ENCODE measurements at places on chromosomes 1 and 21.

DNA sequence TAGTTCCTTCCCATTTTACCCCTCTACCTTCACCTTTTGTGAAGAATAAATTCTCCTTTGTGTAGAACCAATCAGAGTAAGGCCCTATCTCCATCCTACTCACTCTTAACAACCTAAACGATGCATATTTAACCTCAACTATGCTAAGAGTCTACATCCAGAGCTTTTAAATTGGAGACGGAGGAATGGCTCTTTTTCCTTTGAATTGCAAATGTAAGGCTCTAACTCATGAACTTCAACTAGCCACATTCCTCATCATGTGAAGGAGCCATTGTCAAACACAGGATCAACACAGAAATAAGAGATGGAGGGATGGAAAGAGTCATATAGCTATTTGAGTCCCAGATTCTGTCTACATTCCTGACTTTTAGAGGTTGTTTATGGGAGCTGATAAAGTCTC lies 18.2 kb downstream of the DEPDC1 start:
- no peak for DNase-seq

DNA sequence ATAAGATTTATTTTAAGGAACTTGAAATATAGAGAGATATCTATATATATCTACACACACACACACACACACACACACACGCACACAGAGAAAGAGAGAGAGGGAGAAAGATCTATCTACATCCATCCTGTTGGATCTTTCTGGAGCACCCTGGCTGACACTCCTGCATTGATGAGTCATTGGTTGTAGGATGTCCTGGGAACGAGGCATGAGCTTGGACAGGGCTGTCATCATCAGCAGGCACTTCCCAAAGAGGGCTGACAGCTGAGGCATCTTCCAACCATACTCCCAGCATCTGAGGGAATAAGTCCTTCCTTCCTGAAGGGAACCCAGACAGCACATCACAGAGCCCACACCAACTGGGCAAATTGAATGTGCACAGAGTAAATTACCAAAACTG lies 99.1 kb upstream of the ERG start:
- no peak for DNase-seq

- peak; percentile 79 for DNase-seq
Measured at GRCh38 chr1:27009601-27010197, 3.0 kb downstream of the TENT5B start.

- no peak for DNase-seq
Measured at GRCh38 chr1:219560856-219561255, 52.0 kb downstream of the ZC3H11B start.

- DNase-seq, result no peak
Measured at GRCh38 chr1:30706528-30706927, 16.9 kb downstream of the MATN1 start.

DNA sequence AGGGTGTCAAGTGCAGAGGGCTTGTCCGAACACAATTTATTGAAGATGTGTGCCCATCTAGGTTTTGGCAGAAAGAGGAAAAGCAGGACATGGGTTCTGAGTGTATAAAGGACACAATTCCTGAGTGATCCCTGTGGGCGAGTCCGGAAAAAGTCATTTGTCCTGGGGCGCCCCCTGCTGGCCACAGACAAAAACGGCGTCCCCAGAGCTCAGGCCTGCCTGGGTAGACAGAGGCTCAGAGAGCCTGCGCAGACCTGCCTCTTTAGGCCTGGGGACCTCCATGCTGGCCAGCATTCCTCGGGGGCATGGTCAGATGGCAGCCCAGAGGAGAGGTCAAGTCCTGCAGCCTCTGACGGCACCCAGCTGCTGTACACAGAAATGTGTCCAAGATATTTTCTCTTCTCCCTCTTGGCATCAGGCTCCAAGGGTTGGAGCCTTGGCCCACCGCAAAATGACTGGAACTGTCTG lies 65.5 kb upstream of the LRP8 start:
- peak; percentile 67 for DNase-seq

DNA sequence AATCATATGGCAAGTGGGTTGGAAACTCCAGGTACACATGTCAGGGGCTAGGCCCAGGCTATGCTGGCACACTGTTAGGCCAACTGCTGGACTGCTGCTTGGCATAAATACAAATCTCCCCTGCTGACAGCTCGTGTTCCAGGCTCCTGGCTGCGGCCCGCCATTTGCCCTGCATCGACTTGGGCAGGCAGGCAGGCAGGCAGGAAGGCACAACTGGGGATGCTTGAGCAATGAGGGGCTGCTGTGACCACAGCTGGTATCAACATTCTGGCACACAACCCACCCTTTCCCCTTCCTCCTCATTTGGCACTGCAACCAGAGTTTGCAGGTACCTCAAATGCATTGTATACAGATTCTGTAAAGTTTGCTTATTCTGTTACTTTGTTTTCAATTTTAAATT lies 53.2 kb downstream of the SAMSN1 start:
- DNase-seq, result peak; percentile 18

- no peak for DNase-seq
Measured at GRCh38 chr1:185921636-185922035, 187.4 kb downstream of the HMCN1 start.

GRCh38 chr1:82874041-82874440 lies 1073.3 kb downstream of the ADGRL2 start:
- no peak for DNase-seq

GRCh38 chr1:192747943-192748342 lies 60.9 kb upstream of the RGS2 start:
- DNase-seq, result no peak

DNA sequence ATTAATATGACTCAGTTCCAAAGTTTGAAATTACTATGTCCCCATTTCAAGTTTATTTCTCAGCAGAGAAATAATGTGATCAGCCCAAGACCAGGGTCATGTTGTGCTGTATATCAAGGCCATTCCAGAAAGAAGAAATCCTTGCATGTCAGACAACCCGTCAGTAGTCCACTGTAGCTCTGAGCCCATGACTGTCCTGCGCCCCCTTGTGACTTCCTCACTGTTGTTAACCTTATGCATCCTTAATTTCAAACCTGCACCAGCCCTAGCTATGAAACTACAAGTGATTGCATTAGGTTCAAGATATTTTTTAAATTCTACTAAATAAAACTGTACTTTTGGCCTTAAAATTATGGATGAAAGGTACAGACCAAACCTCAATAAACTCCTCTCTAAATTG lies 133.0 kb downstream of the LRRC7 start:
- peak; percentile 43 for DNase-seq

DNA sequence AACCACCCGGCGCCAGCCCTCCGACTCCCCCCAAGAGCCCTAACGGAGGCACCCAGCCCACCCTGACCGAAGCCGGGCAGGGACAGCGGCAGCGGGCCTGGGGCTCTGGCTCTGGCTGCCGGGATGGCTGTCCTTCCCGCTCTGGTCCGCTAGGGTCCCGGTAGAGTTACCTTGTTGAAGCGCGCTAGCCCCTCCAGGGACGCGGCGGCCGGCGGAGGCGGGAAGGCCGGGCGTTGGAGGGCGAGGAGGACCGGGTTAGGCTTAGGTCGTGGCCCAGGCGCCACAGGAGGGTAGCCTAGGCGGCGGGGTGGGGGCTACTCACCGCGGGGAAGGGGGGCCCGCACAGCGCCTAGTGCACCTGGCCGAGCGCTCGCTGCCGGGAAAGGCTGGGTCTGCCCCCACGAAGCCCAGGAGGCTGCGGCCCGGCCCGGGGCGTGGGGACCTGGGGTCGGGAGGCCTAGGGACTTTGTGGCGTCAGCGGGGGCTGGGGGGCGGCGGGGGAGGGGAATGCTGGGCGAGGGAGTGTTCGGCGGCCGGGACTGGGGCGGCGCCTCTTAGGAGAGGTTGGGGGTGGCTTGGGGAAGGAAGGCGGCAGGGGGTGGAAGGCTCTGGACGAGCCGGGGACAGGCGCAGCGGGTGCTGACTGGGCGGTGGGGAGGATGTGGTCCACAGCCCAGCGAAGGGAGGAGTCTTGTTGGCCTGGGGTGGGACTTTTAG lies at the start of gene TRIM17:
Gene TRIM17 (minus strand): TSS at position 645 of the 717 bp plus-strand sequence. CDS start 1,789 bp downstream, outside the sequence.
- DNase-seq, result no peak

- no peak for DNase-seq
Measured at GRCh38 chr1:112862753-112863426, 93.1 kb downstream of the SLC16A1 start.

- DNase-seq, result no peak
Measured at GRCh38 chr21:33008333-33009051, 17.2 kb upstream of the OLIG2 start.

GRCh38 chr21:26448751-26449150 lies 124.3 kb downstream of the CYYR1 start:
- no peak for DNase-seq

- peak; percentile 6 for DNase-seq
Measured at GRCh38 chr1:206495493-206496046, 11.8 kb upstream of the RASSF5 start.

DNA sequence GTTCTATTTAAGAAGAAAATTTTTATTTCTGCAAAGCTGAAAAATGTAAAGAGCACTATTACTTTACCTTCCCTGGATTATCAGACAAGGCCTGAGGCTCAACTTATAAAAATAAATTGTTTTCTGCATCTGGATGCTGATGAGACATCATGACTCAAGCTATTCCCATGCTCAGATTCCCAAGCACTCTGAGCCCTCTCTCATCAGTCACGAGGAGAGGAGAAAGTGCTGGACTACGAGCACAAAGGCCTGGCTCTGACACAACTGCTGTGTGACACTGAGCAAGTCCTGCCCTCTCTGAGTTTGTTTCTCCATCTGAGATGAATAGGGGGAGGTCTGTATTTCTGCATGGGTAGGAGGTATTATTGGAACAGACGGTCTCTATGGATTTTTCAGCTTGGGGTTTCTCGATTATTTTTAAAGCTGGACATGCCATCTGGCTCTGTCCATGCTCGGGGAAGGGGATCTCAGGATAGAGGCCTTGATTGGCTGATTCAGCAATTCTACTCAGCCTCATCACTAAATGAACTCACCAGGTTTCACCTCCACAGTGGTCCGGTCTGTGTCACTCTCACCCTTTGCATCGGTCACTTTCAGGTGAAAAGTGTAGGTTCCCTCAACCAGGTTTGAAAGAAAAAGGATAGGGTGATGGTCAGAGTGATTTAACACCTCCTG lies 107.7 kb downstream of the KIAA0319L start:
- no peak for DNase-seq

DNA sequence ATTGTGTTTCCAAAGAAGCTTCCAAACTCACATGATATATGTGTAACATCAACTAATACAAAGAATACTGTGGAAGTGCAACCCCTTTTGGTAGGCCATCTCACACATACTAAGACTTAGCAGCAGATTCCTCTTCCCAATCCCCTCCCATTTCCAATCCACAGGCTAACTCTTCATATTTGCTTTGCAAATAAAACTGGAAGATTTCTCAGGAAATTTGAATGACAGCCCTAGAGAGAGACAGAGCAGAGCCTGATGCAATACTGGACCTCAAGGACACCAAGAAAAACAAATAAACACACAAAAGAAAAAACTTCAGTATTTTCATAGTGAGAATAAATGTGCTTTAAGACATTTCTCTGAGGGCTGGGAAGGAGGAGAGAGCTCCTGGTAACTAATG lies 190.2 kb upstream of the BRINP3 start:
- DNase-seq, result no peak

Data from mucosa of descending colon (tissue), 3 donors.